ENCODE measurements at places on chromosomes 1 and 21.

GRCh38 chr1:240109130-240109529, 17.4 kb downstream of the FMN2 start:
- DNase-seq = no peak

DNA sequence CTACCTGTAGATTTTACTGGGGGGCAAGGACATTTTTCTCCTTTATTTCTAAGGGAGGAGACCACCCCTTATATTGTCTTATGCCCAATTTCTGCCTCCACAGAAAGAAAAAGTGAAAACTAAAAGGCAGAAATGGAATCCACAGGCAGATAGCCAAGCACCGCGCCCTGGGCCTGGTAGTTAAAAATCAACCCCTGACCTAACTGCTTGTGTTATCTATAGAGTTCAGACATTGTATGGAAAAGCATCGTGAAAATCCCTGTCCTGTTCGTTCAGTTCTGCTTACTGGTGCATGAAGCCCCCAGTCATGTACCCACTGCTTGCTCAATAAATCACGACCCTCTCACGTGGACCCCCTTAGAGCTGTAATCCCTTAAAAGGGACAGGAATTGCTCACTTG, 33.7 kb upstream of the IL6R start:
- DNase-seq = no peak

- DNase-seq = no peak
These were observed 2.9 kb downstream of the ADORA1 start for GRCh38 chr1:203130358-203130985.

DNA sequence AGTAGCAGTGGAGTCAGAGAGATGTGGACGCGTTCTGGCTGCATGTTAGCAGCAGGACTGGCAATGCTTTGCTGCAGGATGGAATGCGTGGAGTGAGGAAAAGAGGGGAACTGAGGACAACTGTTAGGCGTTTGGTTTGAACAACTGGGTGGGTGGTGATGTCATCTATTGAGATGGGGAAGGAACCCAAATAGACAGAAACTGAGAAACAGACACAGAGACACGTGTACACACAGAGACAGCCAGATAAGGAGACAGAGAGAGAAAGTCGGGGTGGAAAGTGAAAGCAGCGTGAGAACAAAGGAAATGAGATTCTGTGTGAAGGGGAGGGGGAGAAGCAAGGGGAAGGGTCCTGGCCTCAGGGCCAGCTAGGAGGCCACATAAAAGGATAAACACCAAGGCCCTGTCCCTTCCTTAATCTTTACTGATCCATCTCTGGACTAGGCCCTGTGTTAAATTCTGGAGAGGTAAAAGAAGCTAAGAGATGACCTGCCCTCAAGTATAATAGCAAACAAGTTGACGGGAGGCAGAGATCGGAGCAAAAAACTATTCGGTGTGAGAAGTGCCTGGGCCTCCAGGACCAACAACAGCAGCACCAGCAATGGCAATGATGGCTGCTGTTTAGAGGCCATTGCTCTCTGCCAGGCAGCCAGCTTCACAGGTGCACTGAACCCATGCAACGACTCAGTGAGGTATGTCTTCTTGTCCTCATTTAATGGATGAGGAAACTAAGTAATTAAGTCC, 31.6 kb downstream of the VWA5B1 start:
- DNase-seq = no peak

GRCh38 chr1:110085671-110086070, 15.2 kb upstream of the ALX3 start:
- DNase-seq = no peak

DNA sequence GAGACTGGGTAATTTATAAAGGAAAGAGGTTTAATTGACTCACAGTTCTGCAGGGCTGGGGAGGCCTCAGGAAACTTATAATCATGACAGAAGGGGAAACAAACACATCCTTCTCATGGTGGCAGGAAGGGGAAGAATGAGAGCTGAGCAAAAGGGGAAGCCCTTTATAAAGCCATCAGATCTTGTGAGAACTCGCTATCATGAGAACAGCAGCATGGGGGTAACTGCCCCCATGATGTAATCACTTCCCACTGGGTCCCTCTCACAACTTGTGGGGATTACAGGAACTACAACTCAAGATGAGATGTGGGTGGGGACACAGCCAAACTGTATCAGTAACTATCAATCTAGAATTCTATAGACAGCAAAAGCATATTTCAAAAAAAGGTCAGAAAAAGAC, 64.7 kb upstream of the ACTRT2 start:
- no peak for DNase-seq

- no peak for DNase-seq
These were observed 150.7 kb downstream of the PATJ start for GRCh38 chr1:61892977-61893376.

DNA sequence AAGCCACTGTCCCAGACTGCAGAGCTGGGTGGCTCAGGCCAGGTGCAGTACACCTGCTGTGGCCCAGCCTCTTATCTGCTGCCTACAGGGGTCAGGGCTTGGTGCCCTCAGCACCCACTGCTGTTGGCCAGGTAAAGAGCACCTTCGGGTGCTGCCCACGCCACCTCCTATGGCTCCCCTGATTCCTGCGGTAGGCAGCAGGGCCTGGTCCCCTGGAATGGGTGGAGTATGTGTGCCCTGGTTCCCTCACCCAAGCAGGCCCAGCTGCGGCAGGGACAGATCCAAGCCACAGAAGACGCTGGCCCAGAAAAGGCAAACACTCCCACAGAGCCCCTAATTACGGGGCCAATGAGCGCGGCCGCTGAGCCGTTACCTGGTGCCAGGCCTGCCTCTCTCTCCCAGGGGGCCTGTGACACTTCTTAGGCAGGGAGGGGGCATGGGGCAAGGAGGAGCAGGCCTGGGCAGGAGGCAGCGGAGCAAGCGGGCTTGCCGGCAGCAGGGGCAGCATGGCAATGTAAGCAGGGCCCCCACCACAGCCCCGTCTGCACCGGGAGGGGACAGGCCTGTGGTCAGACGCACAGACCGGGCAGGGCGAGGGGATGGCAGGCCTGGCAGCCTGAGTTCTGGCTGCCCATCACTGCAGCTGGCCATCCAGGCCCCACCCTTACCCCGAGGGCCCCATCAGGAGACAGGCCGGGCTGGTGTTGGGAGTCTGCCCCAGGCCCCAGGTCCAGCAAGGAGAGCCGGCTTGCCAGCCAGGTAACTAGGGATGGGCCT, 19.0 kb downstream of the ESPN start:
- no peak for DNase-seq

GRCh38 chr1:24414775-24415333, 748 bp upstream of the NIPAL3 start:
- DNase-seq = no peak

DNA sequence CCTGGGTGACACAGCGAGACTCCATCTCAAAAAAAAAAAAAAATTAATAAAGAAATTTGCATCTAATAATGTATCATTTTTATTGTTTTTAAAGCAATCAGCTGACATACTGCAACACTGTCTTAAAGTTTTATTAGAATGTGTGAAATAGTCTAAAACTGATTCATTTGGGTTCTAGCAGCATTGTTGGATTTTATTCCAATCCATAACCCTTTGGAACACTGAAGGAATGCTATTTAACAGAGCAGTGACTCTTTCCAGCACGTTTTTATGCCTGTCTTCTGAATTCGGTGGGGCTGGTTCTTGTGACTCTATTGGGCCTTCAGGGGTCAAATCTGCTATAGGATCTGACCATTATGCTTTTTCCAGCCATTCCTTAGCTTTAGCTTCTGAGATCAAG, 18.2 kb upstream of the FMO4 start:
- DNase-seq = no peak

GRCh38 chr1:209417761-209418160, 165.8 kb upstream of the CAMK1G start:
- DNase-seq = no peak

GRCh38 chr1:12604114-12604874, 13.7 kb downstream of the DHRS3 start:
- no peak for DNase-seq

DNA sequence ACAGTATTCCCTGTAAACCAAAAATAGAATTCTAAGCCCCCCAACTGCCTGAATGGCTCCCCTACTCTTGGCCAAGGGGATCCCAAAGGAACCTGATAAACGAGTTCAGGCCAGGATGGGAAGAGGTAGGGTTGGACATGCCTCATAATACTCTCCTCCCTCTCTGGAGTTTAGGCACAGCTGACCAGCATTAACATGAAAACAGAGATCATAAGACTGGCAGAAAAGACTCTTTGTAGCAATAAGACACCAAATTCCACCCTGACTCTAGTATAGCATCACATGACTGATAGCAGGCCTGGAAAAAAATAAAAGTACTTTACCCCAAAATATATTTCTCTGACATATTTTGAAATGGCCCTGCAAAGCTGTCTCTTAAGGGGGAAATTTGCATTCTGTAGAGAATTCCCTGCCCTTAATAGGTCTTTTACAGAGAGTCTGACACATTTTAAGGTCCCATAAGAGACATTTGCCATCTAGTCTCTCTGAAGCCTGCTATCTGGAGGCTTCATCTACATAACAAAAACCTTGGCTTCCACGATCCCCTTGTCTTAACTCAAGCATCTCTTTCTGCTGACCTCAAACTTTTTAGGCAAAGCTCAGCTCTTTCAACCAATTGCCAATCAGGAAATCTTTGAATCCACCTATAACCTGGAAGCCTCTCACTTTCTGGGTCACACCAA, 55.9 kb downstream of the SIK1 start:
- no peak for DNase-seq

- DNase-seq = no peak
These were observed 47.5 kb downstream of the FYB2 start for GRCh38 chr1:56771717-56772116.

DNA sequence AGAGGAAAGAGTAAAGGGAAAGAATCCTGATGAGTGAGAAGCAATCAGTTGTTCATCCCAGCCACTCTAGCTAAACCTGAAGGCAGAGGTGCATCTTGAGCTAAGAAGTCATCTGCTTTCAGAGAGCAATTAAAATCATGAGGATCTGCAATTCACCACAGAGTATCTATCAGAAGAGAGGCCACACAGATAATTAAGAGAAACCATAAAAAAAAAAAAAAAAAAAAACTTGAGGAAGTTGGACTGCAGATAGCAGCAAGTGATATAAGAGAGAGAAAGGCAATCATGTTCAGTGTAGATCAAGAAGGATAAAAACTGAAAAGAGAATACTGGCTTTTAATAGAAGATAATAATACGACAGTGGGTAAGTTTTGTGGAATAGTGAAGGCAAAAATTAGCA, 17.7 kb downstream of the FOXJ3 start:
- DNase-seq = no peak

All from liver (tissue), 10 donors.